ENCODE measurements at places on chromosomes 3 and 15. TPM values are rescaled to one million over a fixed set of nuclear protein-coding genes. Genes with fewer than 3 reads are reported as not detected.
A peak's percentile ranks its signal among the peaks of the same experiment; 100 is the strongest.

Gene UROC1
- total RNA-seq: not detected

DNA sequence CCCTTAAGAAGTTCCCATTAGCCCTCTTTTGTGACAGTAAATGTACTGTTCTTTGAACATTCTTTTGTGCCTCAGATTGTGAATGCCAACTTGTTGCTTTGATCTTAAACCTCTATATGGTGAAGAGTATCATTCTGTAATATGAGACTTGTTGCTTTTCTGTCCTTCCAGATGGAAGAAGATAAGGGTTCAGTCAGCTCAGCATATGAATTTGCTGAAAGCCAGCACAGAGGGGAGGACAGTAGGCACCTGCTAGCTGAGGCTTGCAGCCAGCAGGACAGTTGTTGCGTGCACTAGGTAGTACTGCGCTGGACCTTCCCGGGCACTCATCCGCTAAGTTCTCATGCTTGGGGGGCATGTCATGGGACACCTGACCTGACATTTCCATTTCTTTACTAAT lies 74.7 kb downstream of the DCUN1D1 start:
- no peak for DNase-seq

Gene CADM2
- 0.29 TPM for total RNA-seq

DNA sequence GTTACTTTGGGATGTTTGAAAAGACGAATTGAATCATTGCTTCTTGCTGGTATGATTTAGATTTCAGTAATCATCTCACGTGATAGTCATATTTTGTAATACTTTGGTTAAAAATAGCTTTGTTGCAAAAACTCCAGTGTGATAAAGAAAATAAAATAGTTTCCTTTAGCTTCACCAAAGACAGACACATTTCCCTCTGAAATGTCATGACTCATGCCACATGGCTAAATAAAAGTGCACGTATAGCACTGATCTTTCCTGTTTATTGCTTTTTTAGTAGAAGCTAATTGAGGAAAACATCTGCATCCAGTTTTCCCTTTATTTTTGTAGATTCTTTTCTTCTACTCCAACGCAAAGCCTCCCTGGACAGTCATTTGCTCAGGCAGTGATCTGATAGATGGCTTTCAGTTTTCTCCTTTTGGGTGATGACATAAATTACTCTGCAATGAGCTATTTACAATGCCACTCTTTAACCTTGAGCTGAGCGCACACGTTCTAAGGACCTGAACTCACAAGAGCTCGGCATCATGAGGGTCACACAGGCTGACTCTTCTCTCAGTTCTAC lies 84.9 kb downstream of the ARNT2 start:
- peak; percentile 90 for DNase-seq

GRCh38 chr15:66803182-66803729 lies 101.2 kb downstream of the SMAD6 start:
- DNase-seq: peak; percentile 98

DNA sequence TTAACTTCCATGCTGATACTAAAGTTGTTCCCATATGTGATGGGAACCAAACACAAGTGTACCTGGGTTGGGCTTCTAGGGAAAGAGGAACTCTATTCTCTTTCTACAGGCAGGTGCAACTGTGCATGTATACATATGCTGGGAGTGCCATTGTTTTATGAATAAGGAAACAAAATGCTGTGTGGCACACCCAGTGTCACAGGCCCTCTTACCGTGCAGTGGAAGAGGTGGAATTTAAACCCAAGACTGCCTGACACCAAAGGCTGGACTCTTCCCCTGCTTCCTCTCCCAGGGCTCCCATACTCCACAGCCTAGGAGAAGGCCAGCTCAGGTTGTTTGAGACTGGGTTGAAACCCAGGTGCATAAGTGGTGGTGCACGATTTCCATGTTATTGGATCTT lies 1.9 kb upstream of the FETUB start:
- DNase-seq: no peak

Gene NR1I2
- total RNA-seq: not detected

GRCh38 chr3:89260721-89261120 lies 153.3 kb downstream of the EPHA3 start:
- DNase-seq: no peak

DNA sequence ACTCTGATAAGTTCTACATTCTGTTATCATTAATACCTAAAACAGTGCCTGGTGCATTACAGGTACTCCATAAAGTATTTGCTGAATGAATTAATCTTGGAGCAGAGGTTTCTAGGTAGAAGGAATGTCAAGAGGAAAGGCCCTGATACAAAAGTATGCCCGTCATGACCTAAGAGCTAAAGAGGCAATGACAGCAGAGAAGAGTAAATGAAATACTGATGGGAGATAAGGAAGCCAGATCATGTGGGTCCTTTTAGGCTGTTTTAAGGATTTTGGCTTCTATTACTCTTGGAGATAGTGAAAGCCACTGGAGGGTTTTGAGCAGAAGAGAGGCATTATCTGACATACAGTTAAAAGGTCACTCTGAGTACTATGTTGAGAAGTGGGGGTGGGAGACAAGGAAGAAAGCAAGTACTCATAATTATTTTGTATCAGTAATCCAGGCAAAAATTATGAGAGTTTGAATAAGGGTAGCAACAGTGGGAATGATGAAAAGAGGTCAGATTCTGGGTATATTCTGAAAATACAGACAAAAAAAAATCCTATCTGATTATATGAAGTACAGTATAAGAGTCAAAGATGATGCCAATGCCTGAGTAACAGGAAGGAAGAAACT lies 48.3 kb downstream of the DENND4A start:
- no peak for DNase-seq

GRCh38 chr15:100929641-100930042 lies 10.5 kb downstream of the LRRK1 start:
- no peak for DNase-seq

Gene RTP1
- not detected for total RNA-seq

DNA sequence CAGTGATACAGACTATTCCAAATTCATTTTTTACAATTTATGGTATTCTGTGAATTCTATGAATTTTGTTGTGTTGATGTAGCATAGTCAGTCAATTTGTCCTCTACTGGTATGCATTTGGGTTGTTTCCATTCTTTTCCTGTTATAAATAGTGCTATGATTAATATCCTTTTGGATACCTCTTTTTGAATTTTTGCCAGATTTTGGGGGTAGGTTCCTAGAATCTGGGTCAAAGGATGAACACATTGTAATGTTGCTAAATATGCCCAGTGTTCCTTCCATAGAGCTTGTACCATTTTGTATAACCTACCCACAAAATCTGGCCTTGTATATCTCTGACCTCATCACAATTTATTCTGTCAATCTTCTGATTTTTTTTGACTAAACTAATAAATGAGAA lies 44.4 kb upstream of the C3orf38 start:
- DNase-seq: no peak

DNA sequence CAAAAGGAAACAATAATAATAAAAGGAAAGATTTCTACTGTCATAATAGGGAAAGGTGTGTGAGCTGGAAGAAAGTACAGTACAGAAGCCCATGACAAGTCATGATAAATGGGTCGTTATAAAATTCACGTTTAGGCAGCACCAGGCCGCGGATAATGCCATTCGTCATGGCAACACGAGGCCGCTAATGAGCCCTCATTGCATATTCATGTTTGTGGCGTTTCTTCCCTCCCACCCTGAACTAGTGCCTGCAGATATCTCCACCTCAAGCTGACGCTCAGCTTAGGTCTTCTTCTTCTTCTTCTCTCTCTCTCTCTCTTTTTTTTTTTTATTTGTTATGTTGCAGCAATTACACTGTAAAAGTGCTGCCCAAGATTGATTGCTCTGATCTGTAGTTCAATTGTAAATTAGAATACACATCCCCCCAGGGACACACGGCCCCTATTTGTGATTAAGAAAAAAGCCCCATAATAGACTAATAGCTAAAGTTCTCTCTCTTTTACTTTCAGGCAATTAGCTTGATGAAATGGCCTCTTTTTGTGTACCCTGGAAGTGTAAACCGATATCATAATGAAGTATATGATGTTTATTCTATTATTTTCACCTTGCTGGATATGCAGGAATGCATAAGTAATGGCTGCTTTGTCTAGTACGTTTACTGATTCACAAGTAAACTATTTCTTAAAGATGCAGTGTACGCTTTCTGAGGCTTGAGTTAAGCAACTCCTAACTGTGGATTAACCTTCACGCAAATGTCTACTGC lies 61.9 kb upstream of the NR2F2 start:
- no peak for DNase-seq

GRCh38 chr3:146590521-146590920 lies 14.6 kb downstream of the PLSCR5 start:
- no peak for DNase-seq

Gene VGLL3
- total RNA-seq: 242 TPM

DNA sequence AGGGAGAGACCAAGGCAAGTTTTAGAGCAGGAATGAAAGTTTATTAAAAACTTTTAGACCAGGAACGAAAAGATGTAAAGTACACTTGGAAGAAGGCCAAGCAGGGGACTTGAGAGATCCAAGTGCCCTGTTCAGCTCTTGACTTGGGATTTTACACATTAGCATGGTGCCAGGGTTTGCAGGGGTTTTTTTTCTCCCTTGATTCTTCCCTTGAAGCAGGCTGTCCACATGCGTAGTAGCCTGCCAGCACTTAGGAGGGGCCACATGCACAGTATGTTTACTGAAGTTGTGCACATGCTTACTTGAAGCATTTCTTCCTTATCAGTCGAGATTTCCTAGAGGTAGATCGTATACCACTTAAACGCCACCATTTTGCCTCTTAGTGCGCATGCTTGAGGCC lies 277.5 kb upstream of the AGTR1 start:
- DNase-seq: no peak

GRCh38 chr3:68056556-68056955 lies 402.1 kb upstream of the SUCLG2 start:
- no peak for DNase-seq

Gene WDR72
- total RNA-seq: not detected

DNA sequence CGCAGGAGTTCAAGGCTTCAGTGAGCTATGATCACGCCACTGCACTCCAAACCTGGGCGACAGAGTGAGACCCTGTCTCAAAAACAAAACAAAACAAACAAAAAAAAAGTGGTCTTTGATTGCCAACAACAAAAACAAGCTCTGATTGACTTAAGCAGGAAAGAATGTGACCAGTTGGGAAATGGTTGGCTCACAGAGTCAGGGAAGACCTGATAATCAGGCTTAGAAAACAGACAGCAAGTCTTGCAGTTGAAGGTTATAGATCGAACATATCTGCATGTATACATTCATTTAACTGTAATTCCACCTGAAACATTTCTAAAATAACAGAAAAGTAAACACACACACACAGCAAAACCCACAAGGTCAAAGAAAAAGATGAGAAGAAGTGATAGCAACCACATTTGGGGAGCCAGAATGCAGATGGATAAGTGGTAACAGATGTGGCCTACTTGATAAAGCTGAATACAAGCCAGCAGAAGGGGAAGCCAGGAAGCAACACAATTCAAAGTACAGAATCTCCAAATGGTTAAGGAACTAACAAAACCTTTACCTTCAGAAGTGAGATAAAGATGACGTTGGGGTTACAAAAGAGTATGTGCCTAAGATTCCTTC lies 699.9 kb upstream of the ZNF385D start:
- DNase-seq: no peak

DNA sequence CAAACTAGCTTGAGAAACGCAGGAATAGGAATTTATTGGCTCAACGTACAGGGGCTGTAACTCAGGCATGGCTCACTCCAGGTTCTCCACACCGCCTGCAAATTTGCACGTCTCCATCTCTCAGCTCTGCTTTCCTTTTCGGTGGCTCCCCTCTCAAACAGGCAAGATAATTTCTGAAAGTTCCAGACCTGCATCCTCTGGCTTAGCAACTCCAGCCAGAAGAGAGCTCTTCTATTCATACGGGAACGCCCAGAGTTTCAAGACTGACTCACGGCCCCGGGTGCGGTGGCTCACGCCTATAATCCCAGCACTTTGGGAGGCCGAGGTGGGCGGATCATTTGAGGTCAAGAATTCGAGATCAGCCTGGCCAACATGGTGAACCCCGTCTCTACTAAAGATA lies 139.7 kb upstream of the BNIP2 start:
- DNase-seq: no peak
